CD8-positive, alpha-beta memory T cell (primary cell): ENCODE measurements at places on chromosomes 2 and 18. TPM values are rescaled to one million over a fixed set of nuclear protein-coding genes. Genes with fewer than 3 reads are reported as not detected.

GRCh38 chr2:141748616-141749015, 382.2 kb downstream of the LRP1B start:
- no peaks in the 10 kb centered on the region for H3K27me3 ChIP-seq
- no peaks in the 10 kb centered on the region for H3K36me3 ChIP-seq
- DNase-seq: no peak
- H3K27ac ChIP-seq: no peak overlapping the region
- H3K4me1 ChIP-seq: no peaks in the 10 kb centered on the region
- H3K4me3 ChIP-seq: no peak overlapping the region

DNA sequence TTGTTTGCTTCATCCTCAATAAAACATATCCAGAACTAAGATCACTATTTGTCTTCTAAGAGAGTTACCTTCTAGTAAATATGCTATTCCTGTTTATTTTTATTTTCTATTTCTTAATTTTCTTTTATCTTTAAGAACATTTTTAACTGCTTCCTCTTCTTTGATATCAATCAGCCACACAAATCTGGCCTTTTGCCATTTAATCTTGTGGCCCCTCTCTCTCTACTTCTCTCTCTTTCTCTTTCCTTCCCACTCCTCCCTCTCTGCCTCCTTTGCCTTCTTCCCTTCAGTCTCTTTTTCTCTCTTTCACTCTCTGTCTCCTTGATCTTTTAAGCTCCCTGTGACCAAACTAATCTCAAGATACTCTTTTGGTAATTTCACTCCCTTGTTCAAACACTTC, 108.4 kb downstream of the GRB14 start:
- H3K27me3 ChIP-seq: no peaks in the 10 kb centered on the region
- H3K4me3 ChIP-seq: no peak overlapping the region
- H3K27ac ChIP-seq: no peak overlapping the region
- no peak for DNase-seq
- H3K4me1 ChIP-seq: no peaks in the 10 kb centered on the region

DNA sequence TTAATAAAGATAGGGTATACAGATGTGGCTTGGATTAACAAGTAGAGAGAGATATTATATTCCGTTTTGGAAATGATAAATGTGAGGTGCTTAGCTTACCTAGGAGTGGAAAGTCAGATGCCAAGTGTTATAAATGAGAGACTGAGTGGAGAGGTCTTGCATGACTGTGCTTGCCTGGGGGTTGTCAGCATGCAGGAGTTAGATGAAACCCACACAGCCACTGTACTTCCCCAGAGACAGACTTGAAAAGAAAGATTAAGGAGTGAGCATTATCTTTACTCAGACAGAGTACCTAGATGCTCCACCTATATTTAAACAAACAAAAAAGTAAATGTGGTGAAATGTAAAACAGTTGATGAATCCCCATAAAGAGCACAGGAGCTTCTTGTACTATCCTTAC, 482.7 kb downstream of the RIT2 start:
- H3K27me3 ChIP-seq: no peaks in the 10 kb centered on the region
- H3K4me1 ChIP-seq: no peaks in the 10 kb centered on the region
- H3K4me3 ChIP-seq: no peak overlapping the region
- no peaks in the 10 kb centered on the region for H3K36me3 ChIP-seq
- no peak overlapping the region for H3K27ac ChIP-seq

- H3K4me3 ChIP-seq: no peak within 1 kb of the TSS
- H3K27me3 ChIP-seq: peaks cover 3% of the 10 kb centered on the region
- H3K27ac ChIP-seq: no peak within 1 kb of the TSS
Measured at GRCh38 chr18:28176948-28177827, at the start of gene CDH2. Gene CDH2 (minus strand): TSS chr18:28177130. CDS start chr18:28177022, 108 bp downstream.

- H3K27ac ChIP-seq: no peak overlapping the region
- no peak for DNase-seq
- H3K27me3 ChIP-seq: no peaks in the 10 kb centered on the region
Measured at GRCh38 chr2:31296641-31297287, 62.8 kb downstream of the EHD3 start.

GRCh38 chr2:96324721-96325040, 436 bp upstream of the ITPRIPL1 start:
- H3K27ac ChIP-seq: peak overlapping the region; percentile 69
- H3K4me3 ChIP-seq: peak overlapping the region; percentile 93
- no peaks in the 10 kb centered on the region for H3K27me3 ChIP-seq
- DNase-seq: peak; percentile 32
- H3K4me1 ChIP-seq: peaks cover 33% of the 10 kb centered on the region

DNA sequence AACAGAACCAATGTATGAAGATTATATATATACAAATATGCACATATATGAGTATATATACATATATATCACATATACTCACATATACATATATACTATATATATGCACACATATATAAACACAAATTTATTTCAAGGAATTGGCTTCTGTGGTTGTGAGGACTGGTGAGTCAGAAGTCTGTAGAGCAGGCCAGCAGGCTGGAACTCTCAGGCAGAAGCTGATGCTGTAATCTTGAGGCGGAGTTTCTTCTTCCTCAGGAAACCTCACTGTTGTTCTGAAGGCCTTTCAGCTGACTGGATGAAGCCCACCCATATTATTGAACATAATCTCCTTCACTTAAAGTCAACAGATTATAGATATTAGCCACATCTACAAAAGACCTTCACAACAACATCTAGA, 143.9 kb upstream of the CREB1 start:
- H3K36me3 ChIP-seq: no peaks in the 10 kb centered on the region
- no peaks in the 10 kb centered on the region for H3K4me1 ChIP-seq
- H3K27ac ChIP-seq: no peak overlapping the region
- H3K27me3 ChIP-seq: no peaks in the 10 kb centered on the region
- H3K4me3 ChIP-seq: no peak overlapping the region

GRCh38 chr2:27126252-27126710, 2.7 kb downstream of the ABHD1 start:
- peaks cover 7% of the 10 kb centered on the region for H3K36me3 ChIP-seq
- H3K27me3 ChIP-seq: no peaks in the 10 kb centered on the region
- H3K27ac ChIP-seq: no peak overlapping the region
- peaks cover 13% of the 10 kb centered on the region for H3K4me1 ChIP-seq
- no peak overlapping the region for H3K4me3 ChIP-seq

Gene TRIM43B
- not detected for total RNA-seq

Gene SYT4
- total RNA-seq: not detected

Gene CYRIA
- total RNA-seq: 1.2 TPM
